ENCODE measurements at places on chromosomes 4 and X.

GRCh38 chr4:11436084-11436483 is 7.4 kb upstream of the HS3ST1 start:
- DNase-seq, result no peak

DNA sequence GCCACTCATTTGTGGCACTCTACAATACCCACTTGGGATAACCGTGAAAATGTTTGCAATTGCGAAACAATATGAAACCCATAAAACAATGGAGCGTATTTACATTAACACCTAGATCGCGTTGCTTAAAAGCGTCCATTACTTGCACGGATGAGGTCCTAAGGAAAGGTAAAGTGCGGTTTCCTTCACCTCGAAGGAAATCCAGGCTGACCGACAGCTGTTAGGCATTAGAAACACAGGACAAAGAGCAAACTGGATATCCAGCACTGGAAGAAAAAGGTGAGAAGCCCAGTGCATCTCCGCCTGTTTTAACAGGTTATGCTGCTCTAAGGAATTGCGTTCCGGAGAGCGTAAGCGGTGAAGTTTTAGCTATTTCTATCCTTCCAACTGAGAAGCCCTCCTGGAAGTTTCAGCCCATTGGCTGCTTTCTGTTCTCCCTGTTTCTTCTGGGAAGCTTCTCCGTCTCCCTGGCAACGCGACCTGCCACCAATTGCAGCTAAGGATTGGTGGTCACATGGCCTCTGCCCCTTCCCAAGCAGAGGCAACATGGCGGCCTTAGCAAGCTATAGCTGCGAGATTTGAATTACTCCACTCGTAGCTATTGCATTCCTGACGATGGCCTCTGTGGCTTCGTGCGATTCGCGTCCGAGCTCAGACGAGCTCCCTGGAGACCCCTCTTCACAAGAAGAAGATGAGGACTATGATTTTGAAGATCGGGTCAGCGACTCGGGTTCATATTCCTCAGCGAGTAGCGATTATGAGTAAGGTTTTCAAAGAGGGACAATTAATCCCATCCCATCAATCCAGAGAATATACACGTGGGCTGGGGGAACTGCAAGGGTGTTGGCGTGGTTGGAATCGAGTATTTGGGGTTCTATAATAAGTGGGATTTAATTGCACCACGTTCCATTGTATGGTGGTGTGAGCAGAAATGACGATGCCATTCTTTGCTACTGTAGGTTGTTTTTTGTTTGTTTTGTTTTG is at the start of gene INTU:
TSS of gene INTU (plus strand) at position 538 of the 984 bp plus-strand sequence. CDS start at position 616, 78 bp downstream.
- no peak for DNase-seq

DNA sequence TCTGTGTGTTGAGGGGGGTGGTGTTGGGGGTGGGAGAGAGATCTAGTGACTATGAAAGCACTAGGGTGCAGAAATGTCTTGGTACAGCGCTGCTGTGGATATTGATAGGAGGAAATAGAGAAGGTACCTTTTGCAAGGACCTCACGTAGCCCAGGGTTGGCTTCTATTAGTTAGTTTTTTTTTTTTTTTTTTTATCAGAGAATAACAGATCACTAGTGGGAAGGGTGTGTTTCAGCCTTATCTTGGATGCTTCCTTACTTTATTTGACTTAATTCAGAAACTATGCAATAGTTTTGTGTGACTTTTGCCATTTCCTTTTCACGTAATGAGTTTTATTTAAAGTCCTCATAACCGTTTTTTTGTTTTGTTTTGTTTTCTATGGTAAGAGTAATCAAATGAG is 16.4 kb upstream of the PGRMC2 start:
- DNase-seq, result no peak

DNA sequence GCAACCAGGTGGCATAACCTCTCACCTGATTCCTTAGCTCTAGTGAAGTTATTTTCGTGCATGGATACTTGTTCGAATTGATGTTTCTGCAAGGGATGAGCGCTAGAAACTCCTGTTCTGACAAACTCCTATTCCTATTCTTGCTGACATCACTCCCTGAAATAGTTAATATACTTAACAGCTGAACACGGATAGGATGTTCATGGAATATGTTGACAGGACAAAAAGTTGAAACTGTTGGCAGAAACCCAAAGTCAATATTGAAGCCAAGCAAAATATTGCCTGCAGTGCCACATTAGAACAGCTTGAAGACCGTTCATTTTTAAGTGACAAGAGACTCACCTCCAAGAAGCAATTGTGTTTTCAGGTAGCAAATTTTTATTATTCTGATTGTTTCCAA is at the start of gene KLKB1:
TSS of gene KLKB1 (plus strand) at position 287 of the 400 bp plus-strand sequence. CDS start 689 bp downstream, outside the sequence.
- no peak for DNase-seq

DNA sequence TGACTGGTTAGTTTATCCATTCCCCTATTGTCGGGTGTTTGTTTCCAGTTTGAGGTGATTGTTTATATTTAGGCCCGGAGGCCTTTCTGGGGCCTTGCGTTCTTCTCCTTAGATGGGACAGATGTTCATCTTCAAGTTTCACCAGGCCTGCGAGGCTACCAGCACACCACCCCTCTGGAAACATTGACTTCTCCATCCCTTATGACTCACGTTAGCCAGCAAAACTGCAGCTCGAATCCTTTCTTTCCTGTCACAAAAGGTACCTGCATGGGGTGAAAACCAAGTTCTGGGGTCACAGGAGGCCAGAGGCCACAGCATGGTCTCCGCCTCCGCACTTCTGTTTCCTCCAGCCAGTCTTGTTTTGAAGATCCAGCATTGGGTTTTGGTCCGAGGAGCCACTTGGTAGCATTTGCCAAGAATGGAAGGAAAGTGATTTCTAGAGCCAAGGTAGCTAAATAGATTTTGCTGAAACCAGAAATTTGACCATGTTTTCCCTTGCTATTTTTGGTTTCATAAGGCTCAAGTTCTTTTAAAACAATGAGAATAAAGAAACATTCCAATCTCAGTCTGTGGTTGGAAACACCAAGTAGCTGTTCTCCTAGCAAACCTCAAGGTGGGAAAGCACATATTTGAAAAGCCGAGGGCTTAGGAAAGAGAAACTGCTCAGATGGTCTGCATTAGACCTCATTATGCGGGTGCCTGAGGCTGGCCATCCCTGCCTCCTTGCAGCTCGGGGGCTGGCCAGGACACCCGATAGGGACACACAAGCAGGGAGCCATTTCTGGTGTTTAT is 5.6 kb downstream of the NYX start:
- no peak for DNase-seq
